Sigmoid colon (tissue), 7 donors: ENCODE measurements at places on chromosomes 5 and 9. TPM values are rescaled to one million over a fixed set of nuclear protein-coding genes. Genes with fewer than 3 reads are reported as not detected.

- H3K4me1 ChIP-seq = peaks cover 12% of the 10 kb centered on the region
- no peaks in the 10 kb centered on the region for H3K36me3 ChIP-seq
- no peaks in the 10 kb centered on the region for H3K27me3 ChIP-seq
- no peak overlapping the region for H3K4me3 ChIP-seq
- H3K27ac ChIP-seq = no peak overlapping the region
- no peak for DNase-seq
Measured at GRCh38 chr5:64814073-64814472, 45.3 kb downstream of the CWC27 start.

AK3 gene
- 107 TPM for total RNA-seq

GPR151 gene
- total RNA-seq = not detected

- H3K27me3 ChIP-seq = no peaks in the 10 kb centered on the region
- no peaks in the 10 kb centered on the region for H3K36me3 ChIP-seq
- H3K4me1 ChIP-seq = peaks cover 42% of the 10 kb centered on the region
- no peak for DNase-seq
Measured at GRCh38 chr9:94825611-94825958, 99.1 kb downstream of the AOPEP start.

OR1Q1 gene
- not detected for total RNA-seq

HTR1A gene
- total RNA-seq = not detected

DNA sequence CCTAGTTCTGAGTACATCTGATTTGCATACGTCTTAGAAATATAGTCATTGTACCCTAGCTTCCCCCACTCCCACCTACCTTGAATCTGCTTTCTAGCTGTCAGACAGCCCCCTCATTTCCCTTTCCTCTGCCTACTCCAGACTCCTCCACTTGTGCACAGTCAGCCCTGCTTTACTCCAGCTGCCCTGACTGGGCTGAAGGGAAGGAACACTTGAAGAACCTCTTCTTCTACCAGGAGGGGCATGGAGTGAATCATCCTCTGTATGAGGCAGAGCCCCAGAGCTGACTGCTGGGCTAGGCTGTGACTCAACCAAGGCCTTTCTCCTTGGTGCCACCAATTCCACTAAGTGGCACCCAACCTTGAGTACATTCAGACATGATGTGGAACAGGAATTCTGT, 18.1 kb upstream of the ZFR start:
- no peaks in the 10 kb centered on the region for H3K36me3 ChIP-seq
- no peak for DNase-seq
- no peak overlapping the region for H3K27ac ChIP-seq
- H3K4me3 ChIP-seq = no peak overlapping the region

DNA sequence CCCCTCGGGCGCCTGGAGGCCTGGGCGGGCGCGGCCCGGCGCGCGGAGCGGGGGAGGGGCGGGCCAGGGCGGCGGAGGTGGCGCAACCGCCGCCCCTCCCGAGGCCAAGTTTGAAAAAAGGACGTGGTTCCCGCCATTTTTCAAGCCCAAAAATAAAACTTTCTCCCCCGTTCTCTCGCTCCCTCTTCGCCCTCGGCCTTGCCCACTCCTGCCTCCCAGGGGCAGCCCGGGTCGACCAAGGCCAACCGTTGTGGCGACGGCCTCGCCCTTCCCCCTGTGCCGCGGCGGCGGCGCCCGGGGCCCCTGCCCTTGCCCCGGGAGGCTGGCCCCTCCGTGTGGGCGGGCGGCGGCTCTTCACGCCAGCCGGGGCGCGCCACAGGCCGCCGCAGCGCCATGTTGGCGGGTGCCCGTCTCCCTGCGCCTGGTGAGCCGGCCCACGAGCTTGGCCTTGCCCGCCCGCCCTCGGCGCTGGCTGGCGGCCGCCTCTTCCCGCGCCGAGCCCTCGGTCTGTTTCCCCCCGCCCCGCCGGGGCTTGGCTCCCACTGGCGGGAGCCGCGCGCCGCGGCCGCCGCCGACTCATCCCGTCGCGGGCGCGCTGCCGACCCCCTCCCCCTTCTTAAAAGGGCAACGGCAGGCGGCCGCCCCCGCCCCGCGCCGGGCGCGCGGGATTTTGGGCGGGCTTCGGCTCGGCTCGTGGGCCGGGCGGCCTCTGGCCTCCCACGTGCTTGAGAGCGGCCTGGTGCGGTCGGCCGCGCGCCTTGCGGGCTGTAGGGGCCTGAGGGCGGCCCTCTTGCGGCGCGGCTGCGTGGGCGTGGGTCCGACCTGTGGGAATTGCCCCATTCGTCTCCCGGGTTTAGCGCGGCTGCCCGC, 1.3 kb downstream of the ANP32B start:
- DNase-seq = peak; percentile 93
- no peaks in the 10 kb centered on the region for H3K36me3 ChIP-seq
- peak overlapping the region; percentile 100 for H3K27ac ChIP-seq
- no peaks in the 10 kb centered on the region for H3K27me3 ChIP-seq

DNA sequence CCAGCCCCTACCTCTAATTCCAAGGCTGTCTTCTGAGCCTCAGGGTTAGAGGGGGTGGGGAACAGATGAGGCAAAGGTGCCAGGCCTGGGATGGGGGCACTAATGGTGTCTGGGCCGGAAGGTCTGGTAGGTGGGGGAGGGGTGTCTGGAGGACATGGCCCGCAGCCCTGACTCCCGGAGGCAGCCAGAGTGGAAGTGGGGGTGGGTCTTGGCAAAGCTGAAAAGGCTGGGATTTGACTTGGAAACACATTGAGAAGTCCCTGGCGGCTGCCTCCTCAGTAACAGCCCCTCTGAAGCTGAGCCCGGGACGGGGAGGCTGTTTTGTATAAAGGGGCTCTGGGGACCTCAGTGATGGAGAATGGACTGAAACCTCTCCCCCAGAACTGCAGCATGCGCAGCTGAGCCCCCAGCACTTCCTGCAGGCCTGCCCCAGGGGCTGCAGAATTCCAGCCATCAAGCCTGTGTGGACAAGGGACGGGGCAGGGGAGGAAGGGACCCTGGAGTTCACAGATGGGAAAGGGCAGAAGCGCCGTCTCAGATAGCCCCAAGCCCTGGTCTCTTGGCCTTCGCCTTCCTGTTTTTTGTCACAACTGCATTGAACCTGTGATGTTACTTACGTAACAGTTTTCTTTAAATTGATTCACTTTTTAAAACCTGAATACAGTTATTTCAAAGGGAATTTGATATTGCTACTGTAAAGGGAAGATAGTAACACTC, 49.3 kb upstream of the SYNPO start:
- DNase-seq = peak; percentile 73
- H3K4me1 ChIP-seq = peaks cover 31% of the 10 kb centered on the region
- no peaks in the 10 kb centered on the region for H3K36me3 ChIP-seq
- no peaks in the 10 kb centered on the region for H3K27me3 ChIP-seq
